ENCODE measurements at places on chromosomes 4 and X.

DNA sequence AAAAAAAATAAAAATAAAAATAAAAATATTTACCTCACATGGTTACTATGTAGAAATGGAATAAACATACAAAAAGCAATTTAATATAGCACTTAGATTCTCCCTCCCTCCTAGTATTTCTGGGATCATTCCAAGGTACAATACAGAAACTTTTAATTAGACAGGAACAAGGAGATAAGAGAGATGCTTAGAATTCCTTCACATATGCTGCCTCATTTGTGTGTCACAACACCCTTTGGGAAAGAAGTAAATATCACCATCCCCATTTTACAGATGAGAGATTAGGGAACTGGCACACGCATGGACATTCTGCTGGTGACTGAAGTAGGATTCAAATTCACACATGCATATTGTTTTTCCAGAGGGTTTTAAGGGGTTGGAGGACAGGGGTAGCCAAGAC is 164.2 kb downstream of the APBB2 start:
- no peak for DNase-seq

- no peak for DNase-seq
Observed at GRCh38 chrX:105347373-105347772, 126.9 kb upstream of the TEX13A start.

- no peak for DNase-seq
Observed at GRCh38 chr4:64497491-64497890, 88.2 kb upstream of the TECRL start.

DNA sequence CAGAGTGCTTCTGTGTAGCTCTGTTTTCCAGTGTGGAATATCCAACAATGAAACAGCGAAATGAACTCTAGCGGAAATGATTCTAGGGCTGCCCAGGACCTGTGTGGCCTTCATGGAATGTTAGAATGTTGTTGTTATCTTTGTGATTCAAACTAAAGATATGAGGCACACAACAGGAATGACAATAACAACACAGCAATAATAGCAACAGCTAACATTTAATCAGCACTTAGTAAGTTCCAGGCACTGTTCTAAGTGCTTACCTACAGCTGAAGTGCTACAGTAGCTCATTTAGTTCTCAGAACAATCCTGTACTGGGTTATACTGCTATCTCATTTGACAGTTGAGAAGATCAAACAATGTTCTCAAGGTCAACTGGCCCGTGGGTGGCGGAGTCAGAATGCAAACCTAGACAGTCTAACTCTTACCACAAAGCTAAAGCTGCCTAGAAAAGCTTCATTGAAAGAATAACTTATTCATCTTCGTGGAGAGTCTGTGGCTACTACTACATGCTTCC is 63.7 kb downstream of the MAML3 start:
- DNase-seq = no peak

DNA sequence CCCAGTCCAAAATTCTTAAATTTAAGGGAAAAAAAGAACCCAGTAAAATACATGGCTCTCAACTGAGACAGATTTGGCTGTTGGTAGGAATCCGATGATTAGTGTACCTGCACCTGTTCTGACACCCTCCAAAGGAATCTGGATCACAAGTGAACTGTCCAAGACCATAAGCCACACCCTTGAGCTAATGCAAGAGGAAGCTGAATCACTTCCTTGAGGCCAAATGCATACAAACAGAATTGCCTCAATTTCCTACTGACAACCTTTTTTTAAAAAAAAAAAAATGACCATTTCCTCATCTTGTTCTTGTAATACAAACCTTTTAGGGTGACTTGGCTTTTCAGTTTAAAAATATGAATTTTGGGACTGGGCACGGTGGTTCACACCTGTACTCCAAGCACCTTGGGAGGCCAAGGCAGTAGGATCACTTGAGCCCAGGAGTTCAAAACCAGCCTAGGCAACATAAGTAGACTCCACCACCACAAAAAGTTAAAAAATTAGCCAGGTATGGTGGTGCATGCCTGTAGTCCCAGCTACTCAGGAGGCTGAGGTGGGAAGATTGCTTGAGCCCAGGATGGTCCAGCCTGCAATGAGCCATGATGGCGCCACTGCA is 10.7 kb upstream of the FBXL5 start:
- DNase-seq = no peak

DNA sequence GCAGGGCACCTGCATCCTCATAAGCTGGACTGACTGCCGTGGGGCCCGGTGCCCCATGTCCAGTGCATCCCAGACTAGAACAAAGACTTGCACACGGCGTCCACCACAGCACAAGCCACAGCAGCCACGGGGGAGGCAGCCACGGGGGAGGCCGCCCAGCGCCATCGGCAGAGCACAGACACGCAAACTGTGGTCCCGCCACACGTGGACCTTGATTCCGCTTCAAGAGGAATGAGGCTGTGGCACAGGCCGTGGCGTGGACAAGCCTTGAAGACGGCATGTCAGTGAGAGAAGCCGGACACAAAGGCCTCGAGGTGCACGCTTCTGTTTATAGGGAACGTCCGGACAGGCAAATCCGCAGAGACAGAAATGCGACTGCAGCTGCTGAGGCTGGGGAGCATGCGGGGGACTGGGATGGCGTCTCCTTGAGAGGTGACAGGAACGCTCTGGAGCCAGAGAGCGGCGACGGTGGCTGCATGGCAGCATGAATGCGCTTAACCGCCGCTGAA is 10.1 kb upstream of the CPLX1 start:
- DNase-seq = no peak

DNA sequence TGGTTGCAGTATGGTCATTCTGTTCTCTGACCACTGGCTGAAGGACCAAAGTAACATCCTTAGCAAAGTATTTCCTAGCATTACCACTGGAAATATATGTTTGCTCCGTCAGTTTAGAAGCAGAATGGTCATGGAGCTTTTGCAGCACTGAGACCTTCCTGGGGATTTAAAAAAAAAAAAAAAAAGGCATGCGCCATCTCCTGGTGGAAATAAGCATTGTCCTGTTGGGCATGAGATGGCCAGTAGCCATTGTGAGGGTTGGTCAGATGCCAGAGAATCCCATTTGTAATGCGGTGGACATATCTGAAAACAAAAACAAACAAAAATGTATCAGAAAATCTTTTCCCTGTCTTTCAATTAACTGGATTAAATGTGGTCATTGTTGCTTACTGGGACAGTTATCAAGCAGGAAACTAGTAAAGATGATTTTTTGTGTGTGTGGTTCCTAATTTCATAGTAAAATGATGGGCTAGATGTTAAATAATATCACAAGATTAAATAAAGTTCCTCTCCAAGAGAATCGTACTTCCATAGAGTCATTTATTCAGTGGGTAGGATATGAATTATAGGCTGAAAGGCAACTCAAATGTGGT is 139.6 kb downstream of the SOWAHB start:
- no peak for DNase-seq

GRCh38 chrX:131067216-131067615 is 9.1 kb downstream of the ARHGAP36 start:
- DNase-seq = no peak

DNA sequence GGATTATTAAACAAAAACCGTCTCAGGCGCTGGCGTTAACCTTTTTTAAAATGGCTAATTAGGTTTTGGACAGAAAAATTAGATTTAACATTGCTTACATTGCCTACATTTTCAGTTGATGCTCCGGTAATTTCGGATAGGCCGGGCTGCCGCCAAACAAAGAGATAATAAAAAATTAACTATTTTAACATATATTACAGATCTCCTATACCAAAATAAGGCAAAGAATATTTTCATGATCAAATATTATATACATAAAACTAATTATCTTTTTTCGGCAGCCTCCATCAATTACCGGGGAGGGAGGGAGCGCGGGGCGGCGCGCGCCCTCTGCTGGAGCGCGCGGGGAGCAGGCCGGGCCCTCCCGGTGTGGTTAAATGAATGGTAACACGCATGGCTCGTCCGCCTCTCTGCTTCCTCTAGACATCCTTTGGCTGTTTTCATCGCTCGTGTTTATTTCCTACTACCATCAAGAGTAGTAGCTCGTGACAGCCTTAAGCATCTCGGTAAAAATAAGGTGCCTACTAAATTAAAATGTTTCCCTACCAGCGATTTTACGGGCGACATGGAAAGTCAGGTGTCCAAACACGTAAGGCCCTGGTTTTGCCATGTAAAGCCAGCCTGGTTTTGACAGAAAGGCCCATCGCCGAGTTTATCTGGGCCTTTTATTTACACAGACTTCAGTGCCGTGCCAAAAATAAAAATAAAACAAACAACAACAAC is 52.4 kb upstream of the TMEM33 start:
- no peak for DNase-seq

GRCh38 chrX:41085512-41085877 is 250 bp downstream of the USP9X start:
- DNase-seq = peak; percentile 84

GRCh38 chr4:102828497-102828808 is 1.1 kb upstream of the UBE2D3 start:
- DNase-seq = no peak

GRCh38 chr4:109576462-109576861 is 16.4 kb downstream of the MCUB start:
- no peak for DNase-seq

GRCh38 chr4:41322617-41323016 is 65.9 kb downstream of the UCHL1 start:
- DNase-seq = no peak

- no peak for DNase-seq
Observed at GRCh38 chrX:78321809-78322208, 5.6 kb downstream of the CYSLTR1 start.

- DNase-seq = no peak
Observed at GRCh38 chrX:9927698-9928482, 39.3 kb upstream of the CLDN34 start.

DNA sequence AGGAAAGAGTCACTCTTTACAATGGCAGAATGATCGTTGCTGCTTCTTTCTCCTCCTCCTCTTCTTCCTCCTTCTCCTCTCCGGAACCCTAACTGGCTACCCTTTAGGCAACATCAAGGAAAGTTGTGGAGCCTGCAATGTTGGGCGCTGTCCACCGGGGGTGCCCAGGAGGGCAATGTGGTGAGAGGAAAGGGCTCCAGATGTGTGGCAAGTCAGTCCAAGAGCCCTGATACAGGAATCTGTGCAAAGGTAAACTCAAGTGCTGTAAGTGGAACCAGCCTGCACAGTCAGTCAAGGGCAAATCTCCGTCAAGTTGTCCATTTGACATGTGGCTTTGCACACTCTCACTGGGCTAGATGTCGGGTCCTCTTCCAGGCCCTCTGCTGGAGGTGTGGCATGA is 2.8 kb downstream of the RTL5 start:
- DNase-seq = no peak

- no peak for DNase-seq
Observed at GRCh38 chr4:52408471-52408870, 250.6 kb downstream of the USP46 start.

- DNase-seq = peak; percentile 78
Observed at GRCh38 chrX:40096395-40097091, 1.2 kb downstream of the BCOR start.

DNA sequence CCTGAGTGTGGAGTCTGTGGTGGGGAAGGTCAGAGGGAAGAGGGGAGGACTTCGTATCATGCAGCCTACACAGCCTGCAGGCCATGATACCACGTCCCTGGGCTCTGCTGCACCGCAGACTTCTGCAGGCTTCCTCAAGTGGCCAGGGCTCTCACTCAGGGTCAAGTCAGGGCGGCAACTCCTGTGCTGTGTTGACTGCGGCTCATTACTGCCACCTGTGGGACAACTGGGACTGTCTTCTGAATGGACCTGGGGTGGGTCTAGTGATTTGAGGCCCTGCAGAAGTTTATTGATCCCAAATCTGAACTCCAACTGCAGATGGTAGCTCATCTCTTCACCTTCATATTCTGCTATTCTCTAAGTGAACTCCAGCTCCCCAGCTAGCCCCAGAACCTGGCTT is 167.1 kb downstream of the NSUN7 start:
- DNase-seq = no peak

DNA sequence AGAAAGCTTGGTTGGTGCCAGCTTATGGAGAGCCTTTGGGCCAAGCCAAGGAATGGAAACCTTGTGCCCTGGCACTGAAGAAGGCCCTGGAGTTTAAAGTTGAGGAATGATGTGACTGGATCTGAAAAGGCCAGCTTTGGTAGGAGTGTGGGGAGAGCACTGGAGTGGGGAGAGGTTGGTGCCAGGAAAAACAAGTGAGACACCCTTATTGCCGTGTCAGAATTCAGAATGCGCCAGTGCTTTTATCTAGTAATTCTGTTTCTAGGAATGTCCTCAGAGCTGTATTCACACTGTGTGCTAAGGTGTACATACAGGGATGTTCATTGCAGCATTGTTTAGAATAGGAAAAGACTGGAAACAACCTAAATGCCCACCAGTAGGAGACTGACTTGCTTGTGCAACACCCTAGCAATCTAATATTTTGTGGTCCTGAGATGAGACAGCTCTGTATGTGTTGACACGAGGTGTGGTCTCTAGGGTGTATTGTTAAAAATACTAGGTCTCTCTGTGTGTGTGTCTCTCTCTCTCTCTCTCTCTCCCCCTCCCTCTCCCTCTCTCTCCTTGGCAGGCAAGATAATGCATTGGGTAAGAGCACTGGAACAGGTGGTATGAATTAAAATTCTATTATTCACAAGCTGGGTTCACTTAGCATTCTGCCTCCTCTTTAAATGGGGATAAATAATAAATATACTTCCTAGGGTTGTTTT is 107.8 kb downstream of the GATB start:
- DNase-seq = no peak

DNA sequence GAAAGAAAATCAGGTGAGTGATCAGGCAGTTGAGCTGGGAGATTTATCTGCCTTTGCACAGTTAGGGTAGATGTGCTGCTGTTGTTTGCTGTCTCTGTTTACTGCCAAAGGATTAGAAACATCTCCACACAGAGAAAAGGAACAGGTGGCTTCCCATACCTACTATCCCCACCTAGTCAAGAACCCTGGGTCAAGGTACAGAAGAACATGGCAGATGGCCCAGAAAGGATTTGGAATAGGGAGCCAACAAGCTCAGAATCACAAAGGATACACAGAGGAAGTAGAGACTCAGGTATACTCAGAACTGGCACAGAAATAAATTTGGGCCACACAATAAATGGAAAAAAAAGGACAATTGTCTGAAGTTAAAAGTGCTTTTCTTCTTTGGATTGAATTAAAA is 64.3 kb downstream of the TIGD2 start:
- DNase-seq = no peak

GRCh38 chr4:53119680-53120079 is 246.2 kb downstream of the SCFD2 start:
- DNase-seq = no peak

DNA sequence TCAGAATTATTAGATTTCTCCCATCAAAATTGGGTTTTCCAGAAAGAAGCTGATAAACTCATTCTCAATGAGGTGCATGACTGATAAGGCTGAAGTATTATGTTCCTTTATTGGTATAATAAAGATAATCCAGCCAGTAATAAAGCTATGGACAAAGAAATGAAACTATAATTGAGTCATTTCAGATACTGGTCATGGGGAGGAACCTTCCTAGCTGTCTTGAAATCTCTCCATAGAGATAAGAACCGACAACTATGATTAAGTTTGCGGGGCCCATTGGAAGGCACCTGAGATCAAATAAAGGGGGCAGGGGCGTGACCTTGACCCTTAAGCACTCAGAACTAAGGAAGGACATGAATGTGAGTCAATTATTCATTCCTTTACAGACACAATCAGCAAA is 47.8 kb downstream of the RAI2 start:
- no peak for DNase-seq
